Stimulated activated CD8-positive, alpha-beta memory T cell treated with anti-CD3 and anti-CD28 coated beads, Interleukin-7, amount 100 ng/mL, for 1 hour (primary cell): ENCODE measurements at places on chromosomes 12 and 14.

DNA sequence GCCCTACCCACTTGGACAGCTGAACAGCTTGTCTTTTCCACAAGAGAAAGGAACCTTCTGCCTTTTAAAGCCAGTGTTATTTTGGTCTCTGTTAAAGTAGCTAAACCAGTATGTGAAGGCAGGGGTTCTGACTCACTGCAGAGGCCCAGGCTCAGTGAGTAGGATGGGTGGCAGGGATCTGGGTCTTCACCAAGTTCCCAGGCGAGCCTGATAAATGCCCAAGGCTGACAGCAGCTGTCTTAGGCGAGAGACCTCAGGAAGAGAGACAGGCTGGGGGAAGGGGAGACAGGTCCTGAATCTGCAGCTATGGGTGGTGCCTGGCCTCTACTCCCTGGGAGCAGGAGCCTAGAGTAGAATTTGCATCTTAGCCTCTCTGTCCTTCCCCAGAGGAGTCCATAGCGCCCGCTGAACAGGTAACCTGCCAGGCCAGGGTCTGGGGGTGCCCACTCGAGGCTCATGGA, 18.1 kb upstream of the KIF26A start:
- no peak for DNase-seq

GRCh38 chr12:113189361-113189760, 3.8 kb downstream of the RITA1 start:
- DNase-seq: no peak

GRCh38 chr12:55816881-55817344, 611 bp downstream of the SARNP start:
- DNase-seq: no peak

DNA sequence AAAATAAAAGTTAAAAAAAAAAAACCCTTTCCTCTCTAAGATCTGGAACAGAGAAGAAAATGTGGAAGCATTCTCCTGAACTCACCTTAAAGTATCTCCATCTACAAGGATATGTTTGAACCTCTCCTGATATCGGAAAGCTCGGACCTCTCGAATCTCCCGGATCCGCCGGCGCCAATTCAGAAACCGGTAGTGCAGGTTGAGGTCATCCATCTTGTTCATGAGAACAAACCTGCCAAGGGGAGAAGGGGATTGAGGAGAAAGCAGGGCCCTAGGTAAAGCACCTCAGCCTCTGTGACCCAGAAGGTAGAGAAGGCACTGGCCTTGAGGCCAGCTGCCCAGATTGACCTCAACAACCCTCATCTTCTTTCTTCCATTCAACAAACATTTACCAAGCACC, 2.2 kb downstream of the SPRYD3 start:
- DNase-seq: no peak

DNA sequence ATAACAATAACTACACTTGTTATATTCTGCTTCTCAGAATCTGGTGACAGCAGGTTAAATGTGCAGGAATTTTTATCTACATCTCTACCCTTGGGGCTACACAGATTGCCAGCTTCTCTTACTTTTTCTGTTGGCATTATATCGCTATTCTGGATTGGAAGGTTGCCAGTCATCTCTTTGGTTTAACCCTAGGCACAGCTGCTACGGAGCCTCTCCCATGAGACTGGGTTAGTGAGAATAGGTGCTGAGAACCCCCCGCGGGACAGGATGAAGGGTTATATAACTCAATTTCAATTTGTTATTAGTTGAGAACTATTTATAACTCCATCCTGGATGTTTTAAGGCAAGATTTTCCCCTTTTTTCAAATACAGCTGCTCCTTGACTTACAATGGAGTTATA, 73.1 kb downstream of the ACADS start:
- no peak for DNase-seq

GRCh38 chr12:66329941-66330340, 27.6 kb downstream of the HELB start:
- DNase-seq: no peak

DNA sequence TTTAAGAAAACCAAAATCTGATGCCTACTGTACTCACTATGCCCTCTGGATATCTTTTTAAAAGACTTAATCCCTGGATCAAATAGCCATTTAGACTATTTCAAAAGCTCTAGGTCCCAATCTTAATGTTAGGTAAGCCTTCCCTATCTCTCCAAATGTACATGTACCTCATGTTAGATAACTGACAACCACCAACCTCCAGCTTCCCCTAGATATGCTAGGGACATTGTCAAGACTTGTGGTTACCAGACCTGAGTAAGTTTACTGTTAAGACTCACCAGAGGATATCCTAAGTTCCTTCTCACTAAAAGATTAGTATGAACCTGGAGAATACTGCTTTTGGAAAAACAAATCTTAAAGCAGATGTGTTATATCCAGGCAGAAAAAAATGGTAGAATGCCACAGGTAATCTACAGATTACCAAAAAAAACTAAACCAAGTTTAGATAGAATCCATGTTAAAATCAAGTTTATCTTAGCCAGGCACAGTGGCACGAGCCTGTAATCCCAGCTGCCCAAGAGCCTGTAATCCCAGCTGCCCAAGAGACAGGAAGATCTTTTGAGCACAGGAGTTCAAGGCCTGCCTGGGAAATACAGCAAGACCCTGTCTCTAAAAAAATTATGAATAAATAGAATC, 9.7 kb downstream of the NAP1L1 start:
- DNase-seq: no peak

DNA sequence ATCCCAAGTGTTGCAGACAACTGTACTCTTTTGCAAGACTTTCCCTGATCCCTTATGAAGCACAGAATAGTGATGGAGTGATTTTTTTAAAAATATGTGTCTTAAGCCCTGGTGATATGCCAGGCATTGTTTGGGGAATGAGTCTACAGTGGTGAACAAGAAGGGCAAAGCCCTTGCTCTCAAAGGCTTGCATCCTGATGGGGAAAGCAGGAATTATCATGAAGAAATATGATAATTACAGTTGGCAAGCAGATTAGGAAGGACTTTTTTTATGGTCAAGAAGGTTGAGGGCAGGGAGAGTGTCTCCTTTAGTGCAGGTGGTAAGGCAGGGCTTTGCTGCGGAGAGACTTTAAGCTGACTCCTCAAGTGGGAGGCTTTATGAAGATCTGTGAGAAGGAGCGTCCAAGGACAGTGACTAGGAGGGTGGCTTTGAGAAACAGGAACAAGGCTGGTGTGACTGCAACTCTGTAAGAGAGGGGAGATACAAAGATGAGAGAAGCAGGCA, 100.2 kb downstream of the SYNE2 start:
- DNase-seq: no peak

GRCh38 chr12:127711108-127711507, 555.9 kb upstream of the TMEM132C start:
- no peak for DNase-seq

DNA sequence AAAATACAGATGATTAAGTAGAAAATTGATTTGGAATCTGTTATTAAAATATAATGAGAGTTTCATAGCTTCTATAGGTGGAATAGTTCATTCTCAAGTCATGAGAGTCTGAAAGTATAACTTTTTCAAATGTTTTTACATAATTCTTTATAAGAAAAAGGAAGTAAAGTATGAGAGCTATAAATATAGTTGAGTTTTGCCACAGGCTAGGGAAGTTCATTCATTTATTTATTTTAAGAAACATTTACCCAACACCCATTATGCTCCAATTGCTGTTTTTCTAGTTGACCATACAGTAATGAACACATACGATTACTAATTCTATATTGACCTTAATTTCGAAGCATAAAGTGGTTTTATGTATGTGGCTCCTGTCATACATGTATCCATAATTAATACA, 24.8 kb downstream of the LRRIQ1 start:
- no peak for DNase-seq

DNA sequence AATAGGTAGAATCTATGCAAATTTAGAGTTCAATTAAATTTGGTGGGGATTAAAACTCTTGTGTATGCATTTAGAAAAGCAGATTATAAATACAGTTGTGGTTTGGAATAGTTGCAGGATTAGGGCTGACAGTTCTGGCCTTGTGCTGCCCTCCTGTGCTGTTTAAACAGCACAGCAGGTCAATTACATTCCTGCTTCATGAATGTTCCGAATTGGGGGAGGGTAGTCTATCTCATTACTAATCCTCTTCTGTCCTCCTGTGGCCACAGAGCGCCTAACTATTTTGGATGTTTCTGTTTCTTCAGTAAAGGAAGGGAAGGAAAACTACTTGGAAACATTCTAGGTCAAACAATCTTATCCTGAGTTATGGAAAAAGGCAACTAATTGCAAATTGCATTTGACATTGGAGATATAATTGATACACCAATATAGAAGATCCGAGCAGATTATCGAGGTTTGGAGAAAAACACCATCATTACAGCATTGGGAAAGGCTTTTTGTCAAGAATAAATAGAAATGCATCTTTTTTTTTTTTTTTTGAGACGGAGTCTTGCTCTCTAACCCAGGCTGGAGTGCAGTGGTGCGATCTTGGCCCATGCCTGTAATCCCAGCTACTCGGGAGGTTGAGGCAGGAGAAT, 8.7 kb upstream of the GPR19 start:
- no peak for DNase-seq

GRCh38 chr14:95195031-95195430, 37.7 kb upstream of the DICER1 start:
- DNase-seq: no peak

GRCh38 chr12:48903363-48903981, 21.8 kb downstream of the FKBP11 start:
- no peak for DNase-seq

DNA sequence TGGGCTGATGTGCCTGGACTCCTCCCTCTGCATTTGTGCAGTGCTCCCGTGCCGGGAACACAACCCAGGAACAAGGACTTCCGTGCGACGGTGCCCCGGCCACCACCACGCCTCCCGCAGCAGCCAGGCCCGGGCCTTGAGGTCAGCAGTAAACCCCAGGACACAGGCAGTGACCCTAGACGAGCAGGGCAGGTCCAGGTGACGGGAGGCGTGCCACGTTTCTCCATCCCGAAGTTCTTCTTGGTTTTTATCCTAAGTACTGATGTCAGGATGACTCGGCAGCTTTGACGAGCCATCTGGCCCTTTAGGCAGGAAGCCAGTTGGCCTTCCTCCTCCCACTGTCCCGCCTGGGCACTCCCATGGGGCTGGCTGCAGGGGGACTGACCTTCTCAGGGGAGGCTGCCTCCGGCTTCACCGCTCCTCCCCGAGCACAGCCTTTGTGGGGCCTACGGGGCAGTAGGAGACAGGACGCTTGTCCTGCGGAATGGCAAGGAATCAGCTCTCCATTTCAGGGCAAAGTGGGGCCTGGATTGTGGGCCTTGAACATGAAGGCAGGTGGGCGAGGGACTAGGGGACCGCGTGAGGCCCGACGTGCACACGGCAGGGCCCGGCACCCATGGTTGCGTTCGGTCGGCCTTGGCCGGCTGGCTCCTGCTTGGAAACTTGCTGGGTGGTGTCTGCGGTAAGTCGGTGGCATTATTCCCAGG, 94.1 kb downstream of the FBXL14 start:
- DNase-seq: no peak

DNA sequence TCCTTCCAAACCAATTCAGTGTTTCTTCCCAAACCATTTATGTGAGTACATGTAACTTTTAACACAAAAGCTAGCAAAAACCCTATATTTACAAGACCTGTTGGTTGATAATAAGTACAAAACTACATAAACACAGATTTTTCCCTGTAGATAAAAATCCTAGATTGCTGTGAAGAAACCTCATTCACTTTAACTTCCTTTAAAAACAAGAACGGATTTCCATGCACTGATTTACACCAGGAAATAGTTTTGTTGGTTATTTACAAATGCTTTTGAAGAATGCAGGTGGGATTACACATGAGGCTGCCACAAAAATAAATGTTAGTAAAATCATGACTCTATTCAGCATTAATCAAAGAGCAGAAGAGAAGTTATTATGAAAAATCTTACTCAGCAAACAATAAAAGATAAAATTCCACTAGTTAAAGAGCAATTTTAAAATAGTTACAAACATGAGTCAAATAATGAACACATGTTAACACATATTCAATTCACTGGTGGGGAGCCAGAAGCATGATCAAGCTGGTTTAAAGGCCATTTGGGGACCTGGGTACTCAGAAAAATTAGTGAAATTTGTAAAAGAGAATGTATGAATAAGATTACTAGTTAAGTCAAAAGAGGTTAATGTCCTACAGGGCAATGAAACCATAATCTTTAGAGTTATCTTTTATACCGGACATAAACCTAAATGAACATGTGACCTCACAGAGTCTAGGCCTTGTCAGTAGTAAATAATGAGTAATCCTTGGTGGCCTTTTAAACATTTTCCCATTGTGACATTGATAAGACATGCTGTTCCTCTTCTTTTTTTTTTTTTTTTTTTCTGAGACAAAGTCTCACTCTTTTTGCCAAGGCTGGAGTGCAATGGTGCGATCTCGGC, 79.9 kb downstream of the PHLDA1 start:
- DNase-seq: no peak

GRCh38 chr14:24123424-24124417, 6.7 kb upstream of the FITM1 start:
- no peak for DNase-seq

DNA sequence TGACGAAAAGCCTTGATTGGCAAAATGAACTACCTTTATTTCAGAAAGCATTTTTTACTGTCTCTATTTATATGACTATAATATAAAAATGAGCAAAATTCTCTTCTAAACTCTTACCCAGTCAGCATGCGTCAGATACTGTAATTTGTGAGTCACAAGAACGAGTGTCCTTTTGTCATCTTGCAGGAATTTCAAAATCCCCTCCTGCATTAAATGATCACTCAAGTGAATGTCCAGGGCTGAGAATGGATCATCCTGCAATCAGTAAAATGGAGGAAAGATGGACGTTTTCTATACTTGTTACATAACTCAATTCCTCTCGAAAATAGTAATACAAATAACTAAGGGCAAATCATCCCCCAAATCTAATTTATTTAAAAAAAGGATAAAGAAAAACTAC, 77.7 kb upstream of the KCNJ8 start:
- DNase-seq: no peak

- DNase-seq: no peak
These were observed 1820.8 kb upstream of the FLRT2 start for GRCh38 chr14:83709116-83709515.

DNA sequence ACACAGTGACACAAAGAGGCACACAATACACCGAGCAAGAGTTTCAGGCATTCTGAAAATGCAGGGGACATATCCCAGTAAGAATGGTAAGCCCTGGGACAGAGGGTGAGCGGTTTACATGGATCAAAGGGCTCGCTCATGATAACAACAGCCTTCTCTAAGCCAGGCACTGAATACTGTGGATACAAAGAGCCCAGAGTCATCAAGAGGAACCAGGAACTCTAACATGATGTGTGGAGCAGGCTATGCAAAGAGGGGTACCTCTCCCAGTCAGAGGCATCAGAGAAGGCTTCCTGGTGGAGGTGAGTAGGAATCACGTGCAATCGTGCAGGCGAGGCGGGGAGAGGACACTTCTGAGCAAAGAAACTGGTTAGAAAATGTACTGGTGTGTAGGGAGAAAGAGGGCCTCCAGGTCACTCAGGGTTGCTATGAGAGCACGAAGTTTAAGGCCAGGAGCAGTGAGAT, 76.9 kb upstream of the EEA1 start:
- DNase-seq: no peak

DNA sequence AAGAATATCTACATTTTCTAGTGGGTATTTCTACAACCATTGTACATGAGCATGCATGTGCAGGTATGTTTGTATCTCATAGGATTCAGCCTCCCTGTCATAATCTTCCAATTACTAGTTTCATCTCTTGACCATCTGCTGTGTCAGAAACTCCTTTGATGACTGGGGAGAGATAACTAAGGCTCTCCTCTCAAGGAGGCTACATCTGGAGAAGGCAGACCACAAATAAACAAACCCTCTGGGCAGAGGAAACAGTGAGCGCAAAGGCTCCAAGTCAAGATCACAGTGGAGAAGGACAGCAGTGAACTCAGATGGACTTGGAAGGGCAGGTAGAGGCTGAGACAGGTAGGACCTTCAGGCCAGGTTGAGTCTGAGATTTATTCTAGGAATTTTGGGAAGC, 166.4 kb downstream of the PELI2 start:
- DNase-seq: no peak
